ENCODE measurements at places on chromosomes 6 and 20.
A peak's percentile ranks its signal among the peaks of the same experiment; 100 is the strongest.

GRCh38 chr20:44723391-44723790 lies 8.2 kb downstream of the CCN5 start:
- no peak for DNase-seq

DNA sequence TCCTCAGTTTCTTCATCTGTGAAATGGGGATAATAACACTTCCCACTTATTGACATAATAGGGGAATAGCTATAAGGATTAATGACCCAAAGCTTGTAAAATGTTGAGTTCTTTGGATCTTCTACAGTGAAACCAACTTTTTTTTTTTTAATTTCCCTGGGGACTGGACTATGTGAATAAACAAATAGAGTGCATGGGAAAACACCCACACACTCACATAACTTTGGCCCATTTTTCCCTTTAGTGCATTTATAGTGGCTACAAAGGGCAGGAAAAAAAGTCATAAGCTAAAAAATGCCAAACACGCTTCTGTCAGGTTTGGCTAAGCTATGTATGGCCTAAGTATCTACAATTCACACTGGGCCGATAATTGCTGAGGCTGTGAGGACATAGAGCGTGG lies 406.2 kb upstream of the JAG1 start:
- DNase-seq = no peak

DNA sequence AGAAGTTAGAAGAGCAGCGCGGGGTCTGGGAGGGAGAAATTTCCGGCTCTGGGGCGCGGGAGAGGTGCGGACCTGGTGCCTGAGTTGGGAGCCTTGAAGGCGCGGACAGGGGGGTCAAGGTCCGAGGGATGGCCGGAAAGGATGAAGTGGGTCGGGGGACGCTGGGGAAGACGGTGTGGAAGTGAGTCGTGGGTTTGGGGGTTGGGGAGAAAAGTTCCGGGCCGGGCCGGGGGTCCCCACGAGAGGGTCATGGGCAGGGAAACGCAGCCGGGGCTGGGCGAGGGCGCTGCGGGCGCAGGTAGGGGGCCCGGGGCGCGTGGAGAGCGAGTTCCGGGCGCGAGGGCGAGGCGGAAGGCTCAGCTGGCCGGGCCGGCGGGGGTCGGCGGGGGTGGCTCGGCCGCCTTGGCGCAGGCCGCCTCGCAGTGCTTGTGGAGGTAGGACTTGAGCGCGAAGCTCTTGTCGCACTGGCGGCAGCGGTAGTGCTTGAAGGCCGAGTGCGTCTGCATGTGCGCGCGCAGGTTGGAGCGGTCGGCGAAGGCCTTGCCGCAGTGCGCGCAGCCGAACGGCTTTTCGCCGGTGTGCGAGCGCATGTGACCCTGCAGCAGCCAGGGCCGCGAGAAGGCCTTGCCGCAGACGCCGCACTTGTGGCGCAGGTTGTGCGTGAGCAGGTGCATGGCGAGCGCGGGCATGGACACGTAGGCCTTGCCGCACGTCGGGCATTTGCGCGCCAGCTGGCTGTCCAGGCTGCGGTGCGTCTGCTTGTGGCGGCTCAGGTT lies 10.5 kb upstream of the SRXN1 start:
- DNase-seq = peak; percentile 47

DNA sequence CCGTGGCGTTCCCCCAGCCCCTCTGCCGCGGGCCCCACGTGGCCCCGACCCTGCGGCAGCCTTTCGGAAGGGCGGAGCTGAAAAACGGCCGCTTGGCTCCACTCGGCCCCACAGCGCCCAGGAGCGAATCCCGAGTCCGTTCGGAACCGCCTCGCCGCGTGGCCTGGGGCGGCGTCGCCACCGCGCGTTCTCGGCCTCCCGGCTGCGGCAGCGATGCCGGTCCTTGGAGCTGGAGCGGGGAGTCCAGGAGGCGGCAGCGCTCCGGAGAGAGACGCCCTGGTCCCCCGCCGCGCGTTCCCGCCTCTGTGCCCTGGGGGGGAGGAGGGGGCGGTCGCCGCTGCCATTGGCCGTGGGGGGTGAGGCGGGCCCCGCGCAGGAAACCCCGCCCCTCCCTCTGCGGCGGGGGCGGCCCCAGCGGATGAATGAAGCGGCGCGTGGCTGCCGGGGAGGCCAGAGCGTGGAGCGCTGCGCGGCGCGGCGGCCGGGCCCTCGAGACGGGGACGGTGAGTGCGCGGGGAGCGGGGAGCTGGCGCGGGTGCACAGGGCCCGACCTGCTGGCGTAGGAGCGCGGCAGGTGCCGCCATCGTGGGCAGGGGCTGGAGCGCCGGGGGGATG lies at the start of gene SLCO4A1:
Gene SLCO4A1 (plus strand): TSS at position 453 of the 615 bp plus-strand sequence. CDS start 13,952 bp downstream, outside the sequence.
- DNase-seq = peak; percentile 66

DNA sequence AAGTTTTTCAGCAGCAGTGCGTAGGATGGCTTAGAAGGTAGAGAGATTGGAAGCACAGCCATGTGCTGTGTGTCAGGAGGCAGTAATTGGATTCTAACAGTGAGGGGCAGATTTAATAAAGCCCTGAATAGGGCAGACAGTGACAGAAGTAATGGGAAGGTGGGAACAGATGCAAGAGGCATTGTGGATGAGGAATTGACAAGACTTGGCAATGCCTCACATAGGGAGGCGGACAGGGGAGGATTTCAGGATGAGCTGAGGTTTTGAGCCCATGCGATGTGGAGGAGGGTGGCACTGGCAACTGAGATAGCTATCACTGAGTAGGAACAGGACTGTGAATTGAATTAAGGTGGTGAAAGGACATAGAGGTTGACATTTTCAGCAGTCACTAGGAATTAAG lies 262.2 kb upstream of the FLRT3 start:
- no peak for DNase-seq

DNA sequence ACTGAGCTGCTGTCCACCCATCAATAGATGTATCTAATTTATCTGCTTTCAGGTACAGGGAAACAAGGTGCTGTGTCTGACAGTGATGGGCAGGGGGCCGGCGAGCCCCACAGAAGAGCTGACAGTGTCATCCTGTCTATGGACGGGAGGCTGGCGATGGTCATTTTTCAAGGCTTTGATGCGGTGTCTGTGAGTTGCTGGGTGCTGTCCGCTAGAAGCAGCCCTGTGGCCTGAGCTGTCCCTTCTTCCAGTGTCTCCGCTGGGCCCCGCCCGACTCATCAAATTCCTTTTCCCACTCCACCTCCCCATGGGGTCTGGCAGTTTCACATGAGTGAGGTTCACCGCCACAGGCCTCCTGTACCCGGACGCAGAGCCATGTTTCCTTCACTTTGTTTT lies 161.4 kb upstream of the PMEPA1 start:
- DNase-seq = no peak

DNA sequence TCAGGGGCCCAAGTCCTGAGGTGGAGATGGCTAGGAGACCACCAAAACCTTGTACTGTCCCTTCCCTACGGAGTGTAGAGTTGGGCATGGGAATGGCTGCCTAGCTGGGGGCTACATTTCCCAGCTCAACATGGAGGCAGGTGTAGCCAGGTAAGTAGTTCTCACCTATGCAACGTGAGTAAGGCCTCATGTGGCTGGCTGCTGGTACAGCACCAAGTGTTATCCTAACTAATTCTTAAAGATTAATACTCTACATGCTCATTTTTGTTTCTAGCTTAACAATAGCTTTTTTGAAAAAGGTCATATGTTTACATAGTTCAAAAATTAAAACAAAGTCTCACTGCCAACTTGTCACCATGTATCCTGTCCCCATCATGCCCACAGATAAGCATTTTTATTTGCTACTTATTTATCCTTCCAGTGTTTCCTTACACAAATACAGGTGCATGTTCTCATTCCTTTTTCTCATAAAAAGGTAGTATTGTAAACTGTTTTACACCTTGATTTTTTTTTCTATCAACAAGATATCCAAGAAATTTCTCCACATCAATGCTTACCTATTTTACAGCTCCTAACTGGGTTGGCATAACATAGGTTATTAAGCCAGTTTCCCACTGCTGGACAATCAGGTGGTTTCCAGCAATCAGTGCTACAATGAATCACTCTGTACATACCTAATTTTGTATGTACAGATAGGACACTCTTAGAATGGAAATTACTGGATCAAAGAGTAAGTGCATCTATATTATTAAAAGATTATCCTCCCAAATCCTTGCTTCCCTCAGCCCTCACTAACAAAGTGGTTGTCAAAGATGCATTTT lies 25.5 kb downstream of the ABHD12 start:
- no peak for DNase-seq

GRCh38 chr6:142359271-142359960 lies 57.6 kb downstream of the ADGRG6 start:
- DNase-seq = no peak

DNA sequence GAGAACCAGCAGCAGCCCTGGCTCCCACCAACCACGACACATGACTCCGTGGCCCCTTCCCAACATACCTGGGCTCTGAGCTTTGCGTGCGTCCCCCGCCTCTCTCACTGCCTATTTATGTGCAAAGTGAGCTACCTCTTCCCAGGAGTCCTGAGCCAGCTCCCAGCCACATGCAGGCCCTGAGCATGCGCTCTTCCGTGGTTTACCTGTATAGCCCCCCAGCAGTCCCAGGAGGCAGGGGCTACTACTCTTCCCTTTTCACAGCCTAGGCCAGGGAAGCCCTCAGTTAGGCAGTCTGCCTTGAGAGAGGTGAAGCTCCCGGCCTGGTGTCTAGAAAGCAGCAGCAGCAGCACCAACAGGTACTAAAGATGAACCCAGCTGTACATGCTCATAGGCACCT lies 114.8 kb upstream of the CDYL start:
- DNase-seq = no peak

DNA sequence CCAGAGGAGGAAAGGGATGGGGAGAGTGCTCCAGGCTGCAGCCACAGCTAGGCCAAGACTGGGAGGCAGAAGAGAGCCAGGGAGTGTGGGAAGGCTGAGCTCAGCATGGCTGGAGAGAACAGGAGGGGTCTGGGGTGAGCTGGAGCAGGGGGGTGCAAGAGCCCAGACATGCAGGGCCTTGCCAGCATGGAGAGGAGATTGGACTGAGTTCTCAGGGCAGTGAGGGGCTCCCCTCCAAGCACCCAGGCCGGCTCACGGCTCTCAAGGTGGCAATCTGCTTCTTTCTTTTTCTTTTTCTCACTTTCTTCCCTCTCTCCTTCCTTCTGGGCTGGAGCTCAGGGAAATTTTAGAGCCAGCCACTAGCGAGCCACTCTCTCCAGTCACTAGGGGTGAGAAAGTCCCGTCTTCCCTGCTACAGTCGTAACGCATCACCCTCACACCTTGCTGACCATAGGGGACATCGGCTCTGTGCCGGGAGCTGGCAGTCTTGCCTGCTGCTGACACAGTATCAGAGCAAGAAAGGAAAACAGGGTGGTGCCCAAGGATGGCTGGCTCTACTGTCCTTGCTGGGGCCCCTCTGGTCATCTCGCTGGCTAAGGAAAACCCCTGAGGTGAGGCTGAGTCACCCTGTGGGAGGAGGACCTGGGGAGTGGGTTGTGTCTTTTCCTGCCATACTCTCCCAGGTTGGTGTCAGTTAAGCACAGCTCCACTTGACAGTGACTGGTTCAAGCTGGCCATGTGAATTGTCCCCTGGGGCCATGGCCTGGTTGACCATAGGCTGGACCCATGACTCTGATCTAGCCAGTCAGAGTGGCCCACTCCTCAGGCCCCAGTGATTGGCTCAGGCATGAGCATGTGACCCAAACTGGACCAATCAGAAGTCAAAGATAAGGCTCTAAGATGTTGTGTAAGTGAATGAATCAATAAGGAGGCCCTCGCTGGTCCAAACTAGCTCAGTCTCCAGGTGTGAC lies 135.1 kb upstream of the PMEPA1 start:
- no peak for DNase-seq

GRCh38 chr6:40506954-40507353 lies 80.2 kb downstream of the LRFN2 start:
- no peak for DNase-seq

DNA sequence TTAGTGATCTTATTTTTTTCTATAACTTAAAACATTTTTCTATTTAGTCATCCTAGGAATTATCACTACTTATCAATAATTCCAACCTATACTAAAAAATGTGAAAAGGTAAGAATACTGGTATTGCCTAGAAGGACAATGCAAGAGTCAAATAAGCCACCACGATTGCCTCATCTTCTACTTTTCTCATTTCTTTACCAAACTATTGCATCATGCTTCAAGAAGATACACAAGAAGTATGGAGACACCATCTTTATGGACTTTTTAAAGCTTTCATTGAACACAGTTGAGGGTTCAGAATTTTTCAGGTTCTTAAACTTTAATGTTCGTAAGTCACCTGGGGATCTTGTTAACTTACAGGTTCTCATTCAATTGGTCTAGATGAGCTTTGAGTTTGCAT lies 25.9 kb downstream of the ELOVL2 start:
- no peak for DNase-seq

- no peak for DNase-seq
These were observed 101.0 kb downstream of the ARHGAP18 start for GRCh38 chr6:129608886-129609537.

DNA sequence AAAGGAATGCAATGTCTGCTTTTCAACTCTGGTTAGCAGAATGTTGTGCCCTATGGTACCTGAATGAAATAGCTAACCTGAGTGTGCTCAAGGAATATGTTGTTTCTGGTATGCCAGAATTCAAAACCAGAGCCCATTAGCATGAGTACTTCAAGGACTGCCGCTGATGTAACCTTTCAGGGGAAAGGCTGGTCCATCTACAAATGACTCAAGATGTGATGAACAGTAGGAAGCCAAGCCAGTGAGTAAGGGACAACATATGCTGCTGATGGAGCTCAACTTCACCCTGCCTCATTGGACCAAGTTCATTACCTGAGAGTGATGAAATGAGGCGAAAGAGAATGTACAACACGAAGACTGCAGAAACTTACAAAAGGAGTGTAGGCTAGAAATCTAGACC lies 95.7 kb upstream of the BMP2 start:
- no peak for DNase-seq

GRCh38 chr20:13412806-13413445 lies 191.9 kb downstream of the ISM1 start:
- no peak for DNase-seq

DNA sequence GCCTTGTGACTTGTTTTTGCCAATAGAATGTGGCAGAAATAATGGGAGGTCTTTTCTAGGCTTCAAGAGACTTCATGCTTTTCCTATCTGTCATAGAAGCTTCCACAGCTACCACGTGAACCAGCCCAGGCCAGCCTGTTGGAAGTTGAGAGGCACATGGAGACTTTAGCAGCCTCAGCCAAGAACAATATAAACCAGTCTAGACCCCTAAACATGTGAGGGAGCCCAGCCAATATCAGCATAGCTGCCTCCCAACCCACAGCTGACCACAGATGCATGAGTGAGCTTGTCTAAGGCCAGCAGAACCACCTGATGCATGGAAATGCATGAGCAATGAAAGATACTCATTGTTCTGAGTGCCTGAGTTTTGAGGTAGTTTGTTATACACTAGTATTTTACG lies 540.7 kb upstream of the BTBD3 start:
- DNase-seq = no peak

GRCh38 chr6:55046869-55047422 lies 127.4 kb upstream of the HCRTR2 start:
- no peak for DNase-seq

Data from inflammatory macrophage (primary cell).